ENCODE measurements at places on chromosomes 3 and 15.

DNA sequence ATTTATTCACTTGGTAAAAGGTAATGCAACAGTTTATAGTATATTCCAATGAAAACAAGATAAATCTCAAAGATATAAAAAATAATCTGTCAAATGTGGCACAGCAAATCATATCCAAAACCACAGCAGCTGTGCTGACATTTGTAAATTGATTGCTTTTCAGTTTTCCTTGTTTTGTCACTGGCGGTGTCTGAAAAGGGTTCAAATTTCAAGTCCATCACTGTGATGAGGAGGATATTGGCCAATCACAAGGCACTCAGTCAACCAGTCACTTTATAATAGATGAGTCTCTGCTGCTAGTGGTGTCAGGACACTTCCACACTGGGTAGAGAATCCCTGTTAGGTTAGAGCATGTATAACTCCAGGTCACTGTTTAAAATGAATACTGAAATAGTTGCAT is 154.8 kb downstream of the SLC9A9 start:
- no peak overlapping the region for H3K4me3 ChIP-seq
- no peak overlapping the region for H3K27ac ChIP-seq
- H3K4me1 ChIP-seq = no peaks in the 10 kb centered on the region
- H3K36me3 ChIP-seq = peaks cover 7% of the 10 kb centered on the region
- no peaks in the 10 kb centered on the region for H3K27me3 ChIP-seq
- no peak for DNase-seq

DNA sequence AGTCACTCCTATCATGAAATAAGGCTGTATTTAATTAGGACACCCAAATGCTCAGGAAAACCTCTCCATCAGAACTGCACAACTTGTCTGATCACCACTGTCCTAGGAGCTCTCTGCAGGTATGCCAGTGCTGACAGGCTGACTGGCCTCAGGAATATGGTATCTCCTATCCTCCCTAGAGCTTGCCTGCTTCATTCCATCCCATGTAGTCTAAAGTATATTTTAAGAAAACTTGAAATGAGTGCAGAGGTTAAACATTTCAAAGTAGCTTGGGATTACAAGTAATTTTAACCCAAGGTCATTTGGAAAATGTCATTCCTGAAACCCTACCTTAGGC is 23.7 kb downstream of the FILIP1L start:
- H3K4me1 ChIP-seq = peaks cover 7% of the 10 kb centered on the region
- no peaks in the 10 kb centered on the region for H3K27me3 ChIP-seq
- H3K36me3 ChIP-seq = no peaks in the 10 kb centered on the region
- DNase-seq = no peak
- H3K27ac ChIP-seq = no peak overlapping the region

DNA sequence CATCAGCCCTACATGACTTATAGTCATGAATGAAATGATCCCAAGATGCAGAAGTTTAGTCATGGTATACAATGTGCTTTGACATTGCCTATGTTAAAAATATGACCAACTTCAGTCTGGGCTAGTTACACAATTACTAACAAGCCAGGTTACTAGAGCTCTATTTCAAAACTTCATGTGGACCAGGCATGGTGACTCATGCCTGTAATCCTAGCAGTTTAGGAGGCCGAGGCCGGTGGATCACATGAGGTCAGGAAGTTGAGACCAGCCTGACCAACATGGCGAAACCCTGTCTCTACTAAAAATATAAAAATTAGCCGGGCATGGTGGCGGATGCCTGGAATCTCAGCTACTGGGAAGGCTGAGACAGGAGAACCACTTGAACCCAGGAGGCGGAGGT is 613.0 kb downstream of the CADM2 start:
- no peak for DNase-seq
- H3K27me3 ChIP-seq = no peaks in the 10 kb centered on the region
- H3K4me3 ChIP-seq = no peak overlapping the region
- H3K27ac ChIP-seq = no peak overlapping the region
- no peaks in the 10 kb centered on the region for H3K36me3 ChIP-seq
- H3K4me1 ChIP-seq = no peaks in the 10 kb centered on the region

GRCh38 chr3:168260859-168261258 is 165.1 kb upstream of the GOLIM4 start:
- H3K36me3 ChIP-seq = no peaks in the 10 kb centered on the region
- no peak overlapping the region for H3K27ac ChIP-seq
- no peak for DNase-seq
- H3K27me3 ChIP-seq = peaks cover 5% of the 10 kb centered on the region
- H3K4me1 ChIP-seq = no peaks in the 10 kb centered on the region

- H3K4me3 ChIP-seq = no peak overlapping the region
- no peaks in the 10 kb centered on the region for H3K36me3 ChIP-seq
- H3K4me1 ChIP-seq = no peaks in the 10 kb centered on the region
- no peak overlapping the region for H3K27ac ChIP-seq
These were observed 124.5 kb downstream of the MAGI1 start for GRCh38 chr3:65914032-65914739.

DNA sequence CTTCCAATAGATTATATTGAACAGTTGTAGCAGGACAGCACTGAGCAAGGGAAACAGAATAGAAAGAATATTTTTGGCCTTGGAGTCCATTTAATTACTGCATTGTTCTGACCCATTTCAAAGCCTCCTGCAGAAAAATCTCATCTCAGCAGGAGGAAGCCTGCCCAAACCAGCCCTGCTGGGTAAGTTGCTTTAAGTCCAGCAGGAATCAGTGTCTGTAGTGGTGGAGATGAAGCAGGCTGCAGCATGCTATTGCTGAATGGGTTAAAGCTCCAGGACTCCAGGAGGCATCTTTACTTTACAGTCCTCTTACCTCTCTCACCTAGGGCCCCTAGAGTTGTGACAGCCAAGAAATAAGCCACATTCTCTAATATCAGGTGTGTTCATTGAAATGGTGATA is 380.3 kb upstream of the THBS1 start:
- no peak overlapping the region for H3K4me3 ChIP-seq
- no peaks in the 10 kb centered on the region for H3K36me3 ChIP-seq
- no peaks in the 10 kb centered on the region for H3K4me1 ChIP-seq
- DNase-seq = no peak
- peaks cover 1% of the 10 kb centered on the region for H3K27me3 ChIP-seq

DNA sequence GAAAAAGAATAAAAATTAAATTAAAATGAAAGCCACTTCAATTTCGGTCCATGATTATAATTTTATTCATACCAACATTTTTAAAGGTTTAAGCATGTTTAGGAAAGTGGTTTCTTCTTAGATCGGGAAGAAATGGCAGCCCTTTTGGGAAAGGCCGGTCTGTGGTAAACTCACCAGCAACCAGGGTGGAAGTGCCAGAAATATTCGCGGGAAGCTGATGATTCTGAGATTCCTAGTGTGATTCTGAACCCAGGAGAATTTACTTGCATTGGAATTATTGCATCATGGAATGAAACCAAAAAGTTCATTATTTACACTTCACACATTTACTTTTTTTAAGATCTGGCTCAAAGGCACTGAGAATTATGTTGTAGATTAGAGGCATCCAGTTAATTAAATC is 97.2 kb upstream of the CCNL1 start:
- H3K27me3 ChIP-seq = no peaks in the 10 kb centered on the region
- H3K4me1 ChIP-seq = peaks cover 3% of the 10 kb centered on the region
- H3K27ac ChIP-seq = no peak overlapping the region
- no peak overlapping the region for H3K4me3 ChIP-seq
- H3K36me3 ChIP-seq = peaks cover 4% of the 10 kb centered on the region

- H3K4me1 ChIP-seq = peaks cover 2% of the 10 kb centered on the region
- H3K27me3 ChIP-seq = peaks cover 3% of the 10 kb centered on the region
- no peak overlapping the region for H3K27ac ChIP-seq
These were observed 15.2 kb downstream of the PRICKLE2 start for GRCh38 chr3:64209866-64210621.
